MG63 (cell line): ENCODE measurements at places on chromosomes 5 and 9. TPM values are rescaled to one million over a fixed set of nuclear protein-coding genes. Genes with fewer than 3 reads are reported as not detected.

Gene FGFR4
- 51.3 and 96.6 TPM in 2 replicates for total RNA-seq

Gene EGFL7
- 24.5 and 25.9 TPM in 2 replicates for total RNA-seq

Gene DNAI1
- not detected in 2 replicates for total RNA-seq

Gene HDAC3
- total RNA-seq, result 122 and 169 TPM in 2 replicates

DNA sequence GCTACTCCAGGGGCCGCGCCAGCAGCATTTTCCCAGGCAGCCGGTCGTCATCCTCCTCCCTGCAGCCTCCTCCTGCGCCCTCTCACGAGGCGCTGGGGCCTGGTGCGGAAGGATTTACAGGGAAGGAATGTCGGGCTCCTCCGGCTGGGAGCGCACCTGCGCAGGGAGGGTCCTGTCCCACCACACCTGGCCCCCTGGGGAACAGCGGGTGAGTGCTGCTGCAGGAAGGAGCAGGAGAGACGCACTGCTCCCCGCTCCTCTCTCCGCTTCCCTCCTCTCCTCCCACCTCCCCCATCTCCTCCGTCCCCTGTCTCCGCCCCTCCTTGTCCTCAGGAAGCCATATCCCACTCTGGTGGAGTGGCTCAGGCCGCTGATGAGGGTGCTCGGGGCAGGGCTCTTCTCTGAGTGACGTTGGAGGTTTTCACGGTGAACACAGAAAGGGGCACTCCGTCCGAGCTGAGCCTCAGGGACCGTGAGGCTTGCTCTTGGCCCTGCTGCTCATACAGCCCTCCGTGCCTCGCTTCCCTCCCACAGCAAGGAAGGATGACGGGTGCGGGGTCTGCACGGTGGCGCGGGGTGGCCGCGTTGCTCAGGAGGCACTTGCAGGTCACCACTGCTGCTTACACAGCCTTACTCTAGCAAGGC lies 31.3 kb downstream of the IRX4 start:
- DNase-seq, result no peak

DNA sequence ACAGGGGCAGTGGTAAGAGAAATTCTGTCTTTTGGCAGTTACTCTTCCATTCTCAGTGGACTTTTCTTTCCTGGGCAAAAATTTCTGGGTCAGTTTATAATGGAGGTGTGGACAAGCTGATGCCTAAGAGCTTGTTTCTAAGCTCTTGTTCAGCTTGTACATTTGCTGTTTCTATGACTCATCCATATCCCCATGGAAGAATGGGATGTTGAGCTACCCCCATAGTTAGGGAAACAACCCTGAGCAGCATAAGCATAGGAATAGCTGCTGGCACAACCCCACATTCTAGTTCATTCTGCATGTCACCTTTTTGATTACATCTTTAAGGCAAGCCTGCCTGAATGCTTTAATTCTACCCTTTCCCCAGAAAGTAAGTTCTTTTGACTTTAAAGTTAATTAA lies 173.3 kb downstream of the PSAT1 start:
- no peak for DNase-seq

DNA sequence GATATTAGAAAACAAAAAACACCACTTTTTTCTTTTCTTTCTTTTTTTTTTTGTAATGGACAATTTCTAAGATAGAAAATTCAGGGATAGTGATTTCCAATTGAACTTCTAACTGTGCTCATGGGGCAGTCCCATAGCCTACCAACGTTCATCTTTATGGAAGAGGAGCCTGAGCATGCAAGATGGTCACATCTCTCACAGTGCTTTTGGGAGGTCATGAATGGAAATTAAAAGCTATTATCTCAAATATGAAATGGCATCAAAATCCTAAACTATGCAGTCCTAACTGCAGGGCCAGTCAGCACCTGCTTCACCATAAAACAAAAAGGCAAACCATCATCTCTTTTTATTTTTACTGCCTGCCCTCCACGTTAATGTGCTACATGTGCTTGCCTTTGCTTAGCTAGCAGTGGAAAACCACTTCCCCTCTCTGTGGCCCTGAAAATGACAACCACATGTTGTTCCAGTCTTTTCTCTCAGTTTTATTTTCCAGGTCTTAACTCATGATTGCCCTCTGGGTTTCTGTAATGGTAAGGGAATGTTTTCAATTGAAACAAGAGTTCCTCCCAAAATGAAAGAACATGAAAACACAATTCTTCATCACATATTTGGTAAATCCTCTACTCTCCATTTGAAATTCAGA lies 16.7 kb downstream of the IFNB1 start:
- no peak for DNase-seq

DNA sequence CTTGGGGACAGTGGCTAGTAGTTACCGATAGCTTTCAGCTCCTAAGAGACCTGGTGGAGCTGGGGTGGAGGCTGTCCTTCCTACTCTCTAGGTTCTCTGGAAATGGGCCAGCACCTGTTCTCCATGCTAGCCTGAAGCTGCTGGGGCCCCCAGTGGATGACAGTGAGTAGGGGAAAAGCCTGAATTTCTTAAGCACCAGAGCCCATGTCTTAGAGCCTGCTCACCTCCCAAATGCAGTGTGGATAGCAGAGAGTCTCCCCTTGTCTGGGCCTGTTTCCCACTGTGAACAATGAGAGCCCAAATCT lies 105.8 kb downstream of the DAB2IP start:
- DNase-seq, result no peak
